ENCODE measurements at places on chromosomes 7 and 10.

DNA sequence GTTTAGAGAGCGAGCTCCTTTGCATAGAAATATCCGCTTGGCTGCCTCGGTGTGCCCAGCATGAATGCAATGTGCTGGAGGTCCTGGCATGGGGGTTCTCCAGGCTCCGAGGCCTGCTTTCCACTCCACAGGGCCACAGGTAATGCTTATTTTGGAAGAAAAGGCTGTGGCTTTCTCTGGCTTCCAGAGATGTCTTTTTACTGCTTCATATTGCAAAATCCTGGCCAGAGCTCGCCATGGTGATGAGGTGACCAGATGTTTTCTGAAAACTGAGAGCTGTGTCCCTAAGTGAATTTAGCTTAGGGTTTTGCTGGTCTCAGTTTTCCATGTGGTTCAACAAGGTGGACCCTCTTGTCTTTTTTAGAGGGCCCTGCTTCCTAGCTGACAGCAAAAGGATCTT is 65.2 kb downstream of the BMPER start:
- DNase-seq, result no peak

GRCh38 chr10:23676296-23676695 is 237.4 kb downstream of the OTUD1 start:
- no peak for DNase-seq

DNA sequence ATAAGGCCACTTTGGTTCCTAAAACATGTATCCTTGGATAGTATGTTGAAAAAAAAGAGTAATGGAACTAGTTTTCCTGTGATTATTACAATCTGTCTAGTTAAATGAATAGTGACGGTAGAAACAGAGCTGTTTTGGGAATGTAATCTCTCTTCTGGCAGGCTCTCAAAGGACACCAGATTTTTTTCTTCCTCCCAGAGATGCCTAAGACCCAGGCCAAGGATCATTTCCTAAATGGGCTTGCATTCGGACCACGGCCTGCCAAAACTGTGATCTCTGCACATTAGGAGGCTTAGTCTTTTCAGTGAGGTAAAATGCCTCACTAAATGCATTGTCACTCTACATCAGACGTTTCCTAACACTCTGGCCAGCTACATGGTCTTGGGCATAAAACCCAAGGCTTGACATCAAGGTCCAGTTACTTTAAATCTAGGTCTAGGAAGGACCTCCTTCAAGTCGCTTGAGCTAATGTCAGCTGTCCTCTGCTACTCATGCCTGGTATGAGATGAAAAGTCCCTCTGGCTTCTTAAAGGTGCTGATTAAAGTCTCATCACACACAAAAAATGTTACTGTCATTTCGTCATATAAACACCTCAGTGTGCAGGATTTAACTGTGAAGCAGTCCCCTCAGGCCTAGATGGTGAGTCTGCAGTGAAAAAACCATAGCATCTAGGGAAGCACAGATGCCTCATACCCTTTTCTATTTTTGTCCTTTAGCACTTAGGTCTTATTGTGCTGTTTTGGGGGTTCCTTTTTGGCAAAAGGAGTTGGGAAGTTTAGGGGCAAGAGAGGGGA is 47.7 kb downstream of the DLD start:
- no peak for DNase-seq

DNA sequence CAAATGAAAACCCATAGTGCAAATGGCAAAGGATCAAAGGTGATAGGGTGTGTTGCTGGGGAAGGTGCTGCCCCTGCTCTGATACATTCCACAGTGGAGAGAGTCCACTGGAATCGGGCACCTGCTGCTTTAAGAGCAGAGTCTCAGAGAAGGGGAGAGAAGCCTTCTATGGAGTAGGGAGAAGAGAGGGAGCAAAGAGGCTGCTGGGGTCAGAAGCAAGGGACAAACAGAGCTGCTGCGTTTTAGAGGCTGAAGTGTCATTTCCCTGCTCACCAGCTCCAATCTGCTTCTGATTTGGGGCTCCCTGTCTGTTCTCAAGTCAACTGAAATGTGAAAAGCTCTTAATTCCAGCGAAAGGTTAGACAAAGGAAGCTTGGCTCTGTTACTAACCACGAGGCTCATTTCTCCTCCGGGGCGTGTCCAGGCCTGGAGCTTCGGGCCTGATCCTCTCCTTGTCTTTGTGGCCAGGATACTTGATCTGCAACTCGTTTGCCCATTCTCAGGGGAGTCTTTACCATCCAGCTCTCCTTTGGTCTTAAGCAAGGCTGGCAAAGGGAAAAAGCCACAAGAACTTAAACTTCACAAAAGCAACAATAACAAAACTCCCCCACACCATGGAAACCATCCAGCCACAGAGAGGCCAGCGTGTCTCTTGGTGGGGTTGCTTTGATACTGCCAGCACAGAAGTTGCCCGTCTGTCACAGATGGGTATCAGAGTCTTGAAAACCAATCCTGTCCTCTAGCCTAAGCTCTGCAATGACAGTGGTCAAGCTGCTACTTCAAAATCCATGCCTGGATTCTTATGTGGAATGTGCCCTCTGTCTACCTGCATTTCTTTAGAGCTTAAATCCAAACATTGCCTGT is 692.6 kb downstream of the SUGCT start:
- no peak for DNase-seq

DNA sequence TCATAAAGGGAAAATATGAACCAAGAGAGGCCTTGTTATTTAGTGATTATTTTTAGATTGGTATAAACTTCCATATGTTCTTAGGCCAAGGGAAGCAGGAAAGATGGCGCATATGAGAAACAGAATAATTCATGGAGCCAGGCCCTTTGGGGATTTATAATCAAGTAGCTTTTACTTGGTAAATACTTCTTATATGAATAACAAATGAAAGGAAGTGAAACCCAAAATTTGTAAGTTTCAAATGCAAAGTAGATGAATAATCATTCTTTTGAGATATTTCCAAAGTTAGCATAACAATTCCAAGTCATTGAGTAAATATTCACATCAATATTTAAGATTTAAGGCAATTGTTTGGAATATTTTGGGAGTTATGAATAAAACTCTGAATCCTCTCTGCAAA is 13.9 kb upstream of the OPTN start:
- no peak for DNase-seq

- no peak for DNase-seq
Observed at GRCh38 chr7:155858521-155859061, 46.3 kb upstream of the SHH start.

GRCh38 chr7:98294326-98294725 is 12.8 kb downstream of the BRI3 start:
- DNase-seq, result no peak

GRCh38 chr7:108330227-108330626 is 126.0 kb downstream of the NRCAM start:
- DNase-seq, result no peak

DNA sequence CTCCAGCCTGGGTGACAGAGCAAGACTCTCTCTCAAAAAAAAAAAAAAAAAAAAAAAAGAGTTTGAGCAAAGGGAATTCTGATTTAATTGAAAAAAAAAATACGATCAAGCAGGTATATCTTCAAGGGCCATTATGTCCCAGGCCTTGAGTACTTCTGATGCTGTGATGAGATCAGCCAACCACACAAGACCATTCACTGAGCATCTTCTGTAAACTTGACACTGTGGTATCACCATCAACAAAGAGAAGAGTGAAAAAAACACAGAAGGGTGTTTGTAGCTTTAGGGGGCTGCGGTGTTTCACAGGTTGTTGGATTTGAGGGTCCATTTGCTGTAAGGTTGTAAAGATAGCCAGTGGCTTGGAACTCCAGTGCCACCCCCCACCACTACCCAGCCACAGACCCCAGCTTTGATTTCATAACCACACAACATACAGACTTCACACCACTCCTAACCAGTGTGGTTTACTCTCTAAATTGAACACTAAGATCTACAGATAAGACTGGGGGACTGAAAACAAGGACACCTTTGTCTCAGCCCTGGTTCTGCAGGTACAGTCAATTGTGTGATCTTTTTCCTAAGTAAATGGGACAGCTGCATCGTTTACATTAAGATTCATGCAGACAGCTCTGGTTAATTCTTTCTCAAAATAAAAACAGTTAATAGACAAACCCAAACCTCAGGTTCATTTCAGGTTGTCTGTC is 66.4 kb downstream of the CDC123 start:
- DNase-seq, result no peak

DNA sequence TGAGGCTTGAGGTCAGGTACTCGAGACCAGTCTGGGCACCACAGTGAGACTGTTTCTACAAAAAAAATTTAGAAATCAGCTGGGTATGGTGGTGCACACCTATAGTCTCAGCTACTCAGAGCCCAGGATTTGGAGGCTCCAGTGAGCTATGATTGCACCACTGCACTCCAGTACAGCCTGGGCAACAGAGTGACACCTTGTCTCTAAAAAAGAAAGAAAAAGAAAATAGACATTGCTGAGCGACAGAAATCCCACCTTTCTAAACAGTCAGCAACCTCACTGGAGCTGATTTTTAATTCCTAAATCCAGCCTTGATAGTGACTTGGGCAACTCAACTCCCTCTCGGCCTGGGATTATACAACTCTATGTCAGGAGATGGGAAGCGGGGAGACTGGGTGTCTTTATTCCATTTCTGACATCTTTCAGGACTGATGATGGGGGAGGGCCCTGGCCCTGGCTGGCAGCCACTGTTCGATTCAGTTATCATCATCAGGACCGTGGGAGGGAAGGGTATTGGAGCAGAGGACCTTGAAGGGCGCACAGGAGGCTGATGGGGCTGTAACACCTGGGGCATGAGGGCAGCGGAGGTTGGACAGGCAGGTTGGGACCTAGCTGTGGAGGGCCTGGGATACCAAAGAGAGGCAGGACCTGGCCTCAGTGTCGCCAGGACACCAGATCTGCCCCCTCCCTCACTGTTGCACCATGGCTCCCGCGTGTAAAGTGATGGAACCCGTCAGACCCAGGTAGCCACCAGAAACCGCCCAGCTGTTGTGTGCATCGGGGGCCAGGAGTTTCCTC is 14.7 kb downstream of the HSPB1 start:
- DNase-seq, result no peak

GRCh38 chr10:78081292-78081691 is 47.6 kb downstream of the RPS24 start:
- DNase-seq, result no peak

GRCh38 chr7:122686360-122686878 is 12.5 kb downstream of the RNF133 start:
- no peak for DNase-seq

DNA sequence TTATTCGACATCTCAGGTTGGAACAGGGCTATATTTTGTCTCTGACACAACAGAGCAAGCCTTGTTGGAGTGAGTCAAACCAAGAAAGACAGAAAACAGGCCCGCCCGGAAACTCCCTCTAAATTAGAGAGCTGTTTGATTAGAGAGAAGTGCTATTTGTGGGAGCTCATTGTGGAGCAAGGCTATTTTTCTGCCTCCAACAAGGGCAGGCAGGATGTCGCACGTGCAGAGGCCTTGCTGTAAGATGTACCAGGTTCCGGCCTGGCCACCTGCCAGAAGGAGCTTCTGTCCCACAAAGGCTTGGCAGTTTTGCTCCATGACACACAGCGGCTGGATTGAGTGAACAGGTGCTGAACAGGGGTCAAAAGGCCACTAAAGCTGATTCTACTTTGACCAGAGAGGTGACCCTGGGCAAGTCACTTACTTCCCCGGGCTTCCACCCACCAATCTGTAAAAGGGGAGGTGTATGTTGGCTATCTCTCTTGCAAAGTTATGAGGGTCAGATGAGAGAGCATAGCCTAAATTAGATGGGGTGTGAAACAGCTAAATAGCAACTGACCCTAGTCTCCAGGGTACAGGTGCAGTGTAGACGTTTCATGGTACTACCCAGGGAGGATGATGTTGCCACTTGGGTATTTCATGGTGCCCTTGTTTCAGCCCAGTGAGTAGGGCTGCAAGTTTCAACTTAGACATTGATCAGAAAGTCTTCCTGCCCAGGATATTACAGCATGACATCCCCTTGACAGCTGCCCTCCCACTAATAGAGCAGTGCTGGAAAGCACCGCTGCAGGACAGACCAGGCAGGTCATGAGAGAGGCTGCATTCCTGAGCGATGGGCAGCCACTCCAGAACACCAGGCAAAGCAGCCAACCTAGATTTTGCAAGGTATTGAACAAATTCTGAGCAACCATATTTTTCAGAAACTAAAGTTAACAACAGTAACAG is 62.0 kb downstream of the VSTM4 start:
- DNase-seq, result no peak

DNA sequence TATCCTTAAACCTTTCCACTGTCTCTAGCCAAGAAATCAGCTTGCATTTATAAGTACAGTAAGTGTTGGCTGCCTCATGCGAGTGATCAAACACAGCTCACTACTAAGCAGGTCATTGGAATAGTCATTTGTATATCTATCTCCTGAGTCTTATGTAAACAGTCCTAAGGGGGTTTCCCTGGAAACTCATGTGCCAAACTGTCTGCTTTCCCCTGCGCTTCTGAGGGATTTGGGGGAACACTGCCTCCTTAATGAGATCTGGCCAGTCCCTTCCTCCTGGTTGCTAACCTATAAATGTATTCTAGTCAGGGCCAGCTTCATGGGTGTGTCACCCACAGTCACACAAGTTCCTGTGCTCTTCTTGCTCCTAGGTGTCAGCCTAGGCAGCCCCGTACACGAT is 133.1 kb downstream of the CD36 start:
- DNase-seq, result no peak

DNA sequence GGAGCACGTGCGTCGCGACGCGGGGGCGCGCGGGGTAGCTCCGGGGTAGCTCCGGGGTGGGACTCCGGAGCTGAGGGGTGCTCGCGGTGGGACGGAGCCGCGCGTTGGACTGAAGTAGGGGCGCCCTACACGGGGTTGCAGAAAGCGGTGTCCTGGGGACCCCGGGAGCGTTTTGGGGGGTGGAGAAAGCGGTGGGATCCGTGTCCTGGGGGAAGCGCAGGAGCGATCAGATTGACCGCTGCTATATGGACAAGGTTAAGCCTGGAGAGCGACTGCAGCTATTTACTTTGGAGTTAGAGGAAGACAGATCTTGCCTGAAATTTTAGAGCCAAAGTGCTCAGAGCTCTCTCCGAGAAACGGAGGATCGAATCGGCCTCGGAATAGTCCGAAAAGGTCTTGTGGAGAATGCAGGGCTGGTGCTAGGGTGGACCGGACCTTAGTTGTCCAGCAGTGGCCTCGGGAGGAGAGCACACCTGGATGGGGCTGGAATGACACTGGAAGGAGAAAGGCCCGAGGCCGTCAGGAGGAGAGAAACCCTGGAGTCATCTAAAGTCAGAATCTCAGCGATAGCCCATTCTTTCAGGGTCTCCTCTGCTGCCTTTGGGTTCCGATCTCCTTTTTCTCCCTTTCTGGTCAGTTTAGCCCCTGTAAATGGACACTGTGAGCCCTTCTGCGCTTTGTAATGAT is 564 bp downstream of the PDSS1 start:
- DNase-seq, result no peak

DNA sequence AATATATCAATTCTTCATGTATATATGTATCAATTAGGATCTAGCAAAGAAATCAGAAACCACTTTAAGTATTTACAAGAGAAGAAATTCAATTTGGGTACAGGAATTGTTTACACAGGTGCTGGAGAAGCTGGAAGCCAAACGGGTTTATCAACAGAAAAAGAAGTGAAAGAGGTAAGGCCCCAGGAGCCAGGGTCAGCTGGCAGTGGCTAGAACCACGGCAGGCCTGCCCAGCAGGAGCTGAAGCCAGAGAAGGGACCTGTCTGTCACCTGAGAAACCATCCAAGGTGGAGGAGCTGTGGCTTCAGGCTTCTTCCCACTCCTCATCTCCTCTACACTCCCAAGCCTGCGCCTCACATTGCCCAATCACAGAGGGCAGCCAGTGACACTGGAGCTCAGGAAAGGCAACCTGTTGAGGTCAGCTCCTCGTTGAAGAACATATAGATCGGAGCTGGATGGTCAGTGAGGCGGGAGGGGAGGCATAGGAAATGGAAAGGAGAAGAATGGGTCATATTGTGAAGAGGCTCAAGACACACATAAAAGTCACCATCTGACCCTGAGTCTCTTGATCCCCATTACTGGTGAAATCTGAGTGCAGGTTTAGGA is 182.6 kb downstream of the REEP3 start:
- no peak for DNase-seq

- DNase-seq, result no peak
Observed at GRCh38 chr7:132636581-132636980, 60.3 kb upstream of the PLXNA4 start.
